Cardiac atrium fibroblast (primary cell): ENCODE measurements at places on chromosomes 16 and 17. TPM values are rescaled to one million over a fixed set of nuclear protein-coding genes. Genes with fewer than 3 reads are reported as not detected.

The USP7 gene
- total RNA-seq, result 35.2 and 48.0 TPM in 2 replicates

The ABCA9 gene
- 44.6 and 49.3 TPM in 2 replicates for total RNA-seq

The SMPD3 gene
- not detected in 2 replicates for total RNA-seq

The TTYH2 gene
- total RNA-seq, result 6.0 and 11.9 TPM in 2 replicates

The CCL8 gene
- total RNA-seq, result 0.16 TPM in 1 of 2 replicates, not detected in the other

The ZNRF1 gene
- 16.6 and 22.8 TPM in 2 replicates for total RNA-seq

The CACNG1 gene
- total RNA-seq, result not detected in 2 replicates

The TMEM100 gene
- 4.0 and 4.9 TPM in 2 replicates for total RNA-seq

The CCL14 gene
- 0.90 and 4.9 TPM in 2 replicates for total RNA-seq

The DPEP3 gene
- total RNA-seq, result not detected in 2 replicates

The PTGES3L gene
- not detected in 2 replicates for total RNA-seq

The PRAC1 gene
- not detected in 2 replicates for total RNA-seq

The TMEM238L gene
- total RNA-seq, result not detected in 2 replicates

The ZNF423 gene
- 17.3 and 22.7 TPM in 2 replicates for total RNA-seq

The KRTAP4-9 gene
- not detected in 2 replicates for total RNA-seq

The EME1 gene
- total RNA-seq, result 0.65 and 5.6 TPM in 2 replicates

The HID1 gene
- 0.18 and 0.81 TPM in 2 replicates for total RNA-seq

The LDHD gene
- total RNA-seq, result 1.9 and 5.4 TPM in 2 replicates

The LGALS9B gene
- total RNA-seq, result not detected in 2 replicates

The ASB16 gene
- not detected in 2 replicates for total RNA-seq

The ADAM11 gene
- 1.5 and 2.2 TPM in 2 replicates for total RNA-seq

The IGF2BP1 gene
- under 0.01 and 0.32 TPM in 2 replicates for total RNA-seq

The COL1A1 gene
- 3,370 and 3,473 TPM in 2 replicates for total RNA-seq

The OTOP2 gene
- not detected in 2 replicates for total RNA-seq

The HBA1 gene
- total RNA-seq, result 5.8 TPM in 1 of 2 replicates, not detected in the other

The DHODH gene
- 8.5 and 9.9 TPM in 2 replicates for total RNA-seq

The TANGO6 gene
- total RNA-seq, result 5.2 and 9.9 TPM in 2 replicates

The CORO6 gene
- 4.7 and 5.1 TPM in 2 replicates for total RNA-seq

The CTF1 gene
- 0.54 and 0.81 TPM in 2 replicates for total RNA-seq

The RAB26 gene
- not detected in 2 replicates for total RNA-seq

The UTS2R gene
- not detected in 2 replicates for total RNA-seq

The CA5A gene
- total RNA-seq, result not detected in 2 replicates

The NPIPA8 gene
- total RNA-seq, result 5.7 and 22.9 TPM in 2 replicates

The ADGRG3 gene
- not detected in 2 replicates for total RNA-seq

The KCNJ2 gene
- 0.54 and 0.81 TPM in 2 replicates for total RNA-seq

The CPHXL2 gene
- total RNA-seq, result not detected in 2 replicates

The RANBP10 gene
- total RNA-seq, result 4.5 and 5.8 TPM in 2 replicates

The CLEC19A gene
- not detected in 2 replicates for total RNA-seq

The CIBAR2 gene
- not detected in 2 replicates for total RNA-seq

The KRT17 gene
- total RNA-seq, result 0.54 and 0.65 TPM in 2 replicates

The ESRP2 gene
- 0.36 and 1.1 TPM in 2 replicates for total RNA-seq

The STX1B gene
- 0.16 and 0.18 TPM in 2 replicates for total RNA-seq

The KRT16 gene
- not detected in 2 replicates for total RNA-seq

The TMC7 gene
- total RNA-seq, result 1.1 TPM in 1 of 2 replicates, not detected in the other

The KCNJ18 gene
- total RNA-seq, result not detected in 2 replicates

The CD300LG gene
- total RNA-seq, result not detected in 2 replicates

The TK1 gene
- total RNA-seq, result 46.7 and 50.5 TPM in 2 replicates

The DCAF7 gene
- 28.3 and 31.6 TPM in 2 replicates for total RNA-seq

The SRSF1 gene
- total RNA-seq, result 165 and 182 TPM in 2 replicates

The NEUROD2 gene
- not detected in 2 replicates for total RNA-seq

The ODAD4 gene
- total RNA-seq, result 0.16 and 0.18 TPM in 2 replicates

The BAIAP3 gene
- 1.8 and 4.7 TPM in 2 replicates for total RNA-seq

The CCDC200 gene
- not detected in 2 replicates for total RNA-seq

The HLF gene
- 0.16 TPM in 1 of 2 replicates, not detected in the other for total RNA-seq

The MYCBPAP gene
- total RNA-seq, result not detected in 2 replicates
